ENCODE measurements at places on chromosomes 3 and 15.

DNA sequence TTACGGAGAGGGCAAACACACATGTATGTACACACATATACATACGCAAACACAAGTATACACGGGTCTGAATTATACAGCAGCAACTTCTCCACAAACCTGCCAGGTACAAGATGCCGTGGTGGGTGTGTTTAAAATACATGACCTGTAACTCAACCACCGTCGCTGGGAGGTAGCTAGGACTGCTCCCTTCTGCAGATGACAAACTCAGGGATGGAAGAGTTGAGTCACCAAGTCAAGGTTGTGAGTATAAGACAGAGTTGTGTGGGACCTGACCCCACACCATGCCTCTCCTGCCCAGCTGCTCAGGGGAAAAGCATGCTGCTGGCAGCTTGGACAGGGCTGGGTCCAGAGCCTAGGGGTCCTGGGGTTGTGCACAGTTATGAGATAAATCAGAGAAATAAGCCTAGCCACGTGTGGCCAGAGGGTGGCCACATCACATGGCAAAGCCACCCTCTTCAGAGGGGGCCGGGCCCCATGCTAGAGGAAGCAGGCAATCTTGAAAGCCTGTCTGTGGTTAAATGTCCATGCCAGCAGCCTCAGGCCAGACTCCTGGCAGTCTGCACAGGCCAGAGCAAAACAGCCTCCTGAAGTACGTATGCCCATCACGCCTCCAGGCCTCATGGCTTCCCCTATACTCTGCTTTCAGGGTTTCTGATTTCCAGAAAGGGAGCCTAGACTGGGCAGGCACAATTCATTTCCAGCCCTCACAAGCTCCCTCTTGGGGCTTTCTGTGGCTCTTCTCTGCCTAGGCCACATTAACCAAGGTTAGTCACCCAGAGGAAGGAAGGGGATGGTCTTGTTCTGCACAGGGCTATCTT is 107.7 kb upstream of the RPL32 start:
- DNase-seq = no peak

GRCh38 chr3:111681661-111682426 is 86.7 kb upstream of the ZBED2 start:
- no peak for DNase-seq

GRCh38 chr3:53513556-53514190 is 19.3 kb downstream of the CACNA1D start:
- no peak for DNase-seq

DNA sequence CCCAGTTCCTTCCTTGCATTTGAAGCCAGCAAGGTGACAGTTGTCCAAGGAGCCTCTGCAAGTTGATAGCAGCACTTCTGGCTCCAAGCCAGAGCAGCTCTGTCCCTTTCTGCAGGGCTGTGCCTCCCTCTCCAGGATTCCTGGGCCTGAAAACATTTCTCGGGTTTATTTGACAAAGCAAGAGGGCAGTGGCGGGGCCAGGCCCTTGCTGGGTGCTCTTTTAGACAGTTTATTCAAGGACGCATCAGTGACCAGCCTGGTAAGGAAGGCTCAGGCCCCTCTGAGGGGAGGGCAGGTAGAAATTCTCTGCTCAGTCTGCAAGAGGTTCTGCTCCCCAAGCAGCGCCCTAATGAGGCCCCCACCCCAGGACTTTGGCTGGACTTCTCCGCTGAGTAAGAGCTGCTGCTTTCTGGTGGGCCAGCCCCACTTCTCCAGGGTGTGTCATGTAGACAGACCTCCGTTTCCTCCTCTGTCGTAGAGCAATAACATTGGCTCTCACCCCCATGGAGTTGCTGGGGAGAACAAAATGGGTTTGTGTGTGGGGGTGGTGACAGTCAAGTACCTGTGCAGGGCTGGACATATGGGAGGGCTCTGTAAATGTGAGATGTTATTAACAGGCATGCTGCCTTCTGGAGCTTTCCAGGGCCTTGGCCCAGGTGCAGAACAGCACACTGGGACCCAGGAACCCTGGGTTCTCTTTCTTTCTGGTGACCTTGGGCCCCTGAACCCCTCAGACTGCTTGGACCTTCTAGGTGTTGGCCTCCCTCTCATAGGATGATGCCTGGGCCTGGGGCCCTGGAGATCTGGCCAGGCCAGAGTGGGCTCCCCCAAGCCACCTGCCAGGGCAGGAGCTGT is 146.2 kb upstream of the TLE3 start:
- DNase-seq = no peak

GRCh38 chr3:25416176-25416575 is 11.9 kb upstream of the RARB start:
- DNase-seq = no peak

DNA sequence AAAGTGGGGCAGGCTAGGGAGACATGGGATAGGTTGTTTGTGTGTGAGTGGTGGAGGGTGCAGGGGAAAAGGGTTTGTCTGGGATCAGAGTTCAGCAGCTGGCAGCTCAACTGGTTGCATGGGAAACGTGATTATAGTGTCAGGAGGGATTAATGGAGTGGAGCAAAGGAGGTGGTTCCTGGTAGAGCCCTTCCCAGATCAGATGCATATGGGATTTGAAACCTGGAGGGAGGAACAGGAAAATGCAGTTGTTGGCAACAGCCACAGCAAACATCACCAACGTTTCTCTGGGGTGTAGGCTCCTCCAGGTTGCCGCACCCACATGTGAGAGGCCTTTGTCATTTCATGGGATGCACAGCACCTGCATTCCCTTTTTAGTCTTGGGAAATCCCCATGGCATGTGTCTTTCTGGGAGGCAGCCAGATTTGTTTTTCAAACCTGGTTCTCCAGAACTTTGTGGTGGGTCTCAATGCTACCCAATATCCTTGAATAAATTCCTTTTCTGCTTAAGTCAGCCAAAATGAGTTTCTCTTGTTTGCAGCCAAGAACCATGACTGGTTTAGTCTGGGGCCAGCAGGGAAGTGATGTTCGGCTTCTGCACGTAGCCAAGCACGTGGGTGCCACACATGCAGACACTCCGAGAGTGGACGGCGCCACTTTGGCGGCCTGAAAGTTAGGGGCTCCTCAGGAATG is 61.3 kb downstream of the BDH1 start:
- no peak for DNase-seq

- DNase-seq = no peak
Observed at GRCh38 chr3:104447681-104448080, 919.0 kb upstream of the ALCAM start.

- no peak for DNase-seq
Observed at GRCh38 chr3:144777906-144778305, 806.3 kb downstream of the DIPK2A start.

GRCh38 chr3:22608721-22609120 is 594.4 kb upstream of the UBE2E2 start:
- DNase-seq = no peak

DNA sequence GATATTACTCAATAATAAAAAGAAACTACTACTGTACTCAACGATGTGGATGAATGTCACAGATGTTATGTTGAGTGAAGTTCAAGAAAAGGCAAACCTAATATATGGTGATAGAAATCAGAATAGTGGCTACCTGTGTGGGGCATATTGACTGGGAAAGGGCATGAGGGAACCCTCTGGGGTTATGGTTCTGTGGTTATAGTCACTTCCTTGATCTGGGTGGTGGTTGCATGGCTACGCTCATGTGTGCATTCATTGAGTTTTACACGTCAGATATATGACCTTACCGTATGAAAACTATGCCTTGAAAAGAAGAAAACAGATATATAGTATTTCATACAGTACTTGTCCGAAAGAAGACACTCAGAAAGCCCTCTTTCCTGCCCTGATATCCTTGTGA is 331.0 kb upstream of the LRRFIP2 start:
- DNase-seq = no peak

DNA sequence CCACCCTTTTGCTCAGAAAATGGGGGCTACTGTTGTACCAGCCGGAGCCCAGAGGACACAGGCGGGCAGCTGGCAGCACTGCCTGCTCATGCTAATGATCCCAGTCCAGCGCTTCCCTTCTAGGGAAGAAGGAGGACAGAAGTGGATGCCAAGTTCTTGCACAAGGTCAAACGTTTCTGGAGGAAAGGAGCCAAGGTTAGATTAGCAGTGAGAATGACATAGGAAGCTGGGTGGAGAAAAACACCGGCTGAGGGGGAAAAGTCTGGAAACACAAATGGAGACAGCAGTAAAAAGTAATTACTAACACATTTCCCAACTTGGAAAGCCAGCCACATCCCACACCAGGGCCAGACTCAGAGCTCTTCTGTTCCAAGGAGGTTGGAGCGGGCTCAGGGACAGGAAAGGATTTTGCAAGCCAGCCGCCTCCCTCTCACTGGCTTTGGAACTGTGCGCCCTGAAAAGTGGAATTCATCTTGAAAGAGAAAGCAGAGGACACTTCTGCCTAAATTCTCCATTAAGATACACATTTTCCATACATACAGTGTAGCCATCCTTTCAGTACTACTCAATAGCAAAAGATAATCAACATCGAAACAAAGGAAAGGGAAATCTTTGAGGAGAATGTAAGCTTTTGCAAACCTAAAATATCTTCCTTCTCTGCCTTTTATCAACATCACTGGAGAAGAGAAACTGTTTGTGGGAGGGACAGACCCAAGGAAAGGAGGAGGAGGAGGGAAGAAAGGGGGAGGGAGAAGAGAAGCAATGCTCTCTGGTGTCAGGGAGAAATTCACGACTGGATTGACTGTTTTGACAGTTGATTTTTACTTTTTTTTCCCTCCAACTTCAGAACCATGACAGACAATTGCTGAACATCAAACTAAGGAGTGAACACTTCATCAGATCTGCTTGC is 133.6 kb downstream of the CD47 start:
- DNase-seq = no peak

GRCh38 chr3:83877910-83878309 is 1080.9 kb upstream of the CADM2 start:
- DNase-seq = no peak

- DNase-seq = no peak
Observed at GRCh38 chr3:126932188-126932931, 50.6 kb upstream of the PLXNA1 start.

- no peak for DNase-seq
Observed at GRCh38 chr3:107421170-107421792, 44.0 kb downstream of the CCDC54 start.

DNA sequence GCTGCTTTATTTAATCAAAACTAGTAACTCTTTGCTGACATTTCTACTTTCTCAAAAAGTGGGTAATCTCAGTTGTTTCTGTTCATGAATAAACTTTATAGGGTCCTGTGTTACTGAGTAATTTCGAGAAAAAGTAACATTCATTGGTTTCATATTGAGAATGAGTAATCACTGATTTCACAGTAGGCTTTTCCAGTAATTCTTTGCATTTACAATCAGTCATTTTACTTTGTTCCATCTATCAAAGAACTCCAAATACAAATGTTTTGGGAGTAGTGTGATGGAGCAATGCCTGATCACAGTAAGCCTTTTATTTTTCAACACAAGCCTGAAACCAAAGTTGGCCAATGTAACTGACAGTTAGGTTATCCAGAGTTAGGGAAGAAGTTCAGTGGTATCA is 353.6 kb downstream of the ULK4 start:
- DNase-seq = no peak

DNA sequence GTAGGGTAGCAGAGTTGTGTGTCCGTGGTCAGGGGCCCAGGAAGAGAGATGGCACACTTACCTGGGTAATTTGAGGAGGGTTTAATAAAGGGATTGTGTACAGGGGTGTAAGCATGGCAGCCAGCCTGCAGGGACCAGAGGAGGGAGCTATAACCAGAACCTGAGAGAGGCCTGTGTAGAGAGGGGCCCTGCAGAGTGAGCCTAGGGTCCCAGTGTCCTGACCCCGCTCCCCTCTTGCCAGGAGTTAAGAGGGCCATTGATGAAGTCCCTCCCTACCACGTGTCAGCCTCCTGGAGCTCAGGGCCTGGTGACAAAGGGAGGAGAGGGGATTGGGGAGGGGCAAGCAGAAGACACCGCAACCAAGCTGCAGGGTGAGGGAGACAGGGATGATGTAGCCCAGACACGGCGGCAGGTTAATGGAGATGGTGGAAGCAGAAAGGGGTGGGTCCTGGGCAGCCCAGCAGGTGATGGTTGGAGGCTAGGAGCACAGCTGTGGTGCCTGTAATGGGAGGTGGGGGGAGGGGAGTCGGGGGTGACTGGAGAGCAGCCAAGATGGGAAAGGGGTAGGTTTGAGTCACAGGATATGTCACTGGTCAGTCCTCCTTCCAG is 165.4 kb upstream of the TOPAZ1 start:
- DNase-seq = no peak

DNA sequence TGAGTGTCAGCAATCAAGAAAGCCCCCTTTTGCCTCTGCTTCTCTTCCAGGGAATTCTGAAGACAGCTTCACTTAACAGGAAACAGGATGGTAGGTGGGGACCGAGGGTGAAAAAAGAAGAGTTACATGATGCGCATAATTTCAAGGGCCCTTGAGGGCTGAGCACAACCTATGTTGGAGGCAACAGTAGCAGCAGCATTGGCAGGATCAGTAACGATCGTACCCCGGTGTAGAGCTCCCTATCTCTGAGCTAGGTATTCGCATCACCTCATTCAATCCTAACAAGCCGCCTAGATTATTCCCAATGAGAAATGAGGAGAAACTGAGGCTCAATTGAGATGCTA is 432 bp upstream of the RAD54L2 start:
- DNase-seq = no peak

GRCh38 chr3:22284559-22284958 is 533.5 kb upstream of the ZNF385D start:
- DNase-seq = no peak

DNA sequence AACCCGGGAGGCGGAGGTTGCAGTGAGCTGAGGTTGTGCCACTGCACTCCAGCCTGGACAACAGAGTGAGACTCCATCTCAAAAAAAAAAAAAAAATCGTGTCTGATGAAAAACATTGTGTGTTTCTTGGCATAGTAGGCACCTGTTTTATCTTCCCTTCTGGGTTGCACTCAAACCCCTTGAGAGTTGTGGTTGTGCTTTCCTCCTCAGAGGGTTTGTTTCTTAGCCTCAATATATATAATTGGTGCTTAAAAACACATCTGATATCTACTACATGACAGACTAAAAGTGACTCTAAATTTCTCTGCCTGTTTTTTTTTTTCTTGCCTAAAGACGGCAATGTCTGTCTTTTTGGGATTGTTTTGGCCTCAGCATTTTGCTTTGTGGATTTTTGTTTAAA is 7.6 kb downstream of the NR1D2 start:
- DNase-seq = no peak

- no peak for DNase-seq
Observed at GRCh38 chr3:68363796-68364195, 568.6 kb downstream of the TAFA4 start.

GRCh38 chr3:101638261-101638745 is 38.6 kb downstream of the ZBTB11 start:
- no peak for DNase-seq

DNA sequence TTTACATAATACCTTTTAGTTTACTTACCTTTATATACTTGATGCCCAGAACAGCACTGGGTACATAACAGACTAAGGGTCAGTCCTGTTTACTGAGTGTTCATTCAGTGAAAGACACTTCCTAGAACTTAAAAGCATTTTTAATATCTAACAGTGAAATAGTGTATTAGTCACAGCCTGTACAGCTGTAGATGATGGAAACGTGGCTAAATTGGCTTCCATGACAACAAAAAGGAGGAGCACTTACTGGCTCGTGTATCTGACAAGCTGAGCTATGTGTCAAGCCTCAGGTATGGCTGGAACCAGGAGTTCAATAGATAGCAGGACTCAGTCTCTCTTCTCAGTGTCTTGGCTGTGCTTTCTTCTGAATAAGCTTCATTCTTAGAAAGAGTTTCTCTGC is 40.2 kb downstream of the CMTM8 start:
- no peak for DNase-seq

GRCh38 chr15:81890496-81890895 is 155.3 kb downstream of the MEX3B start:
- no peak for DNase-seq

All from effector CD8-positive, alpha-beta T cell (primary cell).